A549 treated with dexamethasone at 1 μM for 4 hours (cell line): ENCODE measurements at places on chromosomes 16 and 17. TPM values are rescaled to one million over a fixed set of nuclear protein-coding genes. Genes with fewer than 3 reads are reported as not detected.

The TPSAB1 gene
- total RNA-seq: 0.11 to 0.27 TPM (median 0.13 TPM) in 3 of 5 replicates, not detected in the others

The ZFHX3 gene
- 9.2 to 19.6 TPM (median 16.7 TPM) in 5 replicates for total RNA-seq

The DOK4 gene
- 29.0 to 40.9 TPM (median 33.6 TPM) in 5 replicates for total RNA-seq

The ABCA10 gene
- total RNA-seq: 0.06 to 0.14 TPM (median 0.11 TPM) in 5 replicates
